CD8-positive, alpha-beta memory T cell (primary cell): ENCODE measurements at places on chromosomes 4 and X. TPM values are rescaled to one million over a fixed set of nuclear protein-coding genes. Genes with fewer than 3 reads are reported as not detected.

- DNase-seq: no peak
Measured at GRCh38 chr4:52957220-52957686, 95.1 kb downstream of the RASL11B start.

DNA sequence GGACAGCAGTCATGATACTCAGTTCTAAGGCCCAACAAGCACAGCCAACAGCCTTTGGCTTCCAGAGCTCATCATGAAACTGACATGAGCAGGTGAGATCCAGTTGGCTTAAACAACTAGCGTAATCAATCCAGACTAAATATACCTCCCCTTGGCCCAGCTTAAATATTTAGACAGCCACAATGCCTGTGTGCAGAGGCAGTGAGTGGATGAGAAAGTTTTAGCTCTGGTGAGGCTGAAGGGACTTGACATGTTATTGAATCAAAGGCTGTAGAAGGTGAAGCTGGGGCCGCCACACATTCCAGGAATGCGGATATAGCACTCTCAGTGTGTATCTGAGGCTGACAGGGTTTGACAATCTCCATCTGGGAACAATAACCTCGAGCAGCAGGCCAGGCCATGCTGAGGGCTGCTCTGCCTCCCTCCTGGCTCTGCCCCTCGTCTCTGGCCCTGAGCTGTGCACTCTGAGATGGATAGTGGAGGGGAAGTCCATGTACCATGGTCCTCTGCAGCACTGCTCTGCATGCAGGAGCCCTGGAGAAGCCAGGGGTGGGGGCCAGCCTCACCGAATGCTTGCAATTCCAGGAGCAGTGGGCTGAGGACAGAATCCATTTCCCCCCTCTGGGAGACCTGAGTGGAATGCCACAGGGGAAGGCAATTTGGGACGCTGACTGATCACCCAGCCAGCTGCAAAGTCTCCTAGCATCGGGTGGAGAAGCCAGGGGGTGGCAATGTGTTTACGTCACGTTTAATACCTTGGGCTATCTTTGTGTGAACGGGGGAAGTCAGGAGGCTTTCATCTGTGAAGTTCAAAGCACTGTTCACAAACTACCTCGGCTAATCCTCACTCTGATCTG lies 37.3 kb upstream of the RASL11B start:
- no peak for DNase-seq

DNA sequence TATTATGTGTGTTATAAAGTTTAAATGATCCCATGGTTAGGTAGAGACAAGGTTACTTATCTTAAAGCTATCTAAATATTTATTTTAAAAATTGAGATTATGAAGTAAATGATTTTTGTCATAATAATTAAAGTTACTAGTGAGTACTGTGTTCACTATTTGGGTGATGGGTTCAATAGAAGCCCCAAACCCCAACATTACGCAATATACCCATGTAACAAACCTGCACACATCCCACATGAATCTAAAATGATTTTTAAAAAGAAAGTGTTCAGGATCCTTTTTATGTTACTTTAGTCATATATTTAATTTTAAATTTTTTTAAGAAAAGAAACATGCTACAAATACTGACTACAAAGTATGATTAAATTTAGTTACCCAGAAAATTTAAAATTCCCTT lies 193.9 kb downstream of the TLL1 start:
- DNase-seq: no peak

- no peak for DNase-seq
Measured at GRCh38 chr4:176241703-176242102, 27.3 kb downstream of the ASB5 start.

DNA sequence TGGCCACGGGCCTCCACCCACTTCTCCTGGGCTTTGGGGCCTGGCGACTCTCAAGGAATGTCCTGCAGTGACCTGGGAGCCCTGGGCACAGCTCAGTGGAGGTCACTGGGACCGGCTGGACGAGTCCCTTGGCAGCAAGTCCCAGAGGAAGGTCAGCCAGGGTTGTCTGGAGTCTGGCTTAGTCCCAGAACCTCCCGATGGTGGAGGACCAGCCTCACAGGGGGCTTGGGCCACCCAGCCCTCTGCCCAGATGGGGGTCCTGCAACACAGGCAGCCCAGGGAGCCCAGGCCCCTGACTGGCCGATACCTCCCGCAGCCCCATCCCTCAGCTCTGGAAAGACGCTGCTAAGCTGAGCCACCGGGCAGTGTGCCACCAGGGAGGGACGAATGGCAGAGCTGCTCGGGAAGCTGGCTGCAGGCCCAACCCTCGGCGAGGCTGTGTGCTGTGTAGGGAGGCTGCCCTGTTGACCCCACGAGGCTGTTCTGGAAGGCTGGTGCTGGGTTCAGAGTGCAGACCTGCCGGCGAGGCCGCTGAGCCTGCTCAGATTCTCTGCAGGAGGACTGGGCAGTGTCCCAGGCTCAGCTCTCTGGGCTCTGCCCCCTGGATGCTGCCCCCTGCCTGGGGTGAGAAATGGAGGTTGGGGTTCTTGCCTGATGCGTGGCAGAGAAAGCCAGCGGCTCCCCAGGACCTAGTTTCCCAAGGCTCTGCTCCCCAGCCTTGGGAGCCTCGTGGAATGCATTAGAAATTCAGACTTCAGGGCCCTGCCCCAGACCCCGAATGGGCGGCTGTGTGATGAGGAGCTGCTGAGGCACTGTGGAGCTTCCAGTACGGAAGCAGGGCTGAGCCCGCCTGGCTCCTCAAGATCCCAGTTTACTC lies 61.7 kb downstream of the ADRA2C start:
- DNase-seq: peak; percentile 24

DNA sequence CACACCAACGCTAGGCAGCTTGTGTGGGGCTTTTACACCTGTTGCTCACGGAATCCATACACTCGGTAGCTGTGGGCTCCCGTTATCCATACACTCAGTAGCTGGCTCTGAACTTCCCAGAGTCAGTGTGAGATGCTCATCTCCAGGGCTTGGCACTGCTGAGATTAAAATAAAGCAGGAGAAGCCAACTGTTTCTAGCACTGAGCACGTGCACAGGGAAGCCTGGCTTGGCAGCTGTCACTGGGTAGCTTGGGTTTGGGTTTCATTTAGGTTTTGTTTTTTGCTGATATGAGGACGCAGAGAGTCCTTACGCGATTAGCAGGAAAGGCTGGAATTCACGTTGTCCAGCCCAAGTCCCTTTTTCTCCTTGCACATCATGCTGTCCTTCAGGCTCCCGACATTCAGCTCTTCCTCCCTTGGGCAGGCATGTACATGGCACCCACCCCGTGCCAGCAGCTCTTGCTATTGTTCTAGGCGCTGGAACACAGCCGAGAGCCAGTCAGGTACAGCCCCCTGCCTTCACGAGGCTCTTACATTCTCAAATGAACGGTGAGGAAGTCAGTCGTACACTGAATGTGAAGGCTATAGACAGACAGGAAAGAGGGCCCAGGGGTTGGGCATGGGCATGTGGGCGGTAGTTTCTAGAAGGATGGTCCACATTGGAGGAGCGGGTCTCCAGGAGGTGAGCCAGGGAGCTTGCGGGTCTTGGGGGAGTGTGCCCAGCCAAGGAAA lies 25.9 kb downstream of the NSG1 start:
- DNase-seq: no peak

- DNase-seq: no peak
Measured at GRCh38 chr4:159267869-159268285, 165.0 kb downstream of the RAPGEF2 start.

DNA sequence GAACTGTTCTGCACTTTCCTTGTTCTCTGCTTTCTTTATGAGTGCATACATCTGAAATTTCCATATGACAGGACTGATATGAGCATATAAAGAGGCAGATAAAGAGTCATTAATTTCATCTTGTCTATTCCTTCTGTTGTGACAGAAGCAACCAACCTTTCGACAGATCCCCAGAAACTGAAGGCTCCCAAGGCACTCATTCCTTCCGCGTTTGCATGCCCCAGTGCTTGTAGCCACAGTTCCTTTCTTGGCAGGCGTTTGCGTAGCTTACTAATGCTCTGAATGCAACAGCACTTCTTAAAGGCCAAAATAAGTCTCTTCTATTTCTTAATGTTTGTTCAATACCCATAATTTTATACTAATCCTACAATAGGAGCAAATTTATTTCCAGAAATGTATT lies 94.0 kb upstream of the TBL1X start:
- no peak for DNase-seq

DNA sequence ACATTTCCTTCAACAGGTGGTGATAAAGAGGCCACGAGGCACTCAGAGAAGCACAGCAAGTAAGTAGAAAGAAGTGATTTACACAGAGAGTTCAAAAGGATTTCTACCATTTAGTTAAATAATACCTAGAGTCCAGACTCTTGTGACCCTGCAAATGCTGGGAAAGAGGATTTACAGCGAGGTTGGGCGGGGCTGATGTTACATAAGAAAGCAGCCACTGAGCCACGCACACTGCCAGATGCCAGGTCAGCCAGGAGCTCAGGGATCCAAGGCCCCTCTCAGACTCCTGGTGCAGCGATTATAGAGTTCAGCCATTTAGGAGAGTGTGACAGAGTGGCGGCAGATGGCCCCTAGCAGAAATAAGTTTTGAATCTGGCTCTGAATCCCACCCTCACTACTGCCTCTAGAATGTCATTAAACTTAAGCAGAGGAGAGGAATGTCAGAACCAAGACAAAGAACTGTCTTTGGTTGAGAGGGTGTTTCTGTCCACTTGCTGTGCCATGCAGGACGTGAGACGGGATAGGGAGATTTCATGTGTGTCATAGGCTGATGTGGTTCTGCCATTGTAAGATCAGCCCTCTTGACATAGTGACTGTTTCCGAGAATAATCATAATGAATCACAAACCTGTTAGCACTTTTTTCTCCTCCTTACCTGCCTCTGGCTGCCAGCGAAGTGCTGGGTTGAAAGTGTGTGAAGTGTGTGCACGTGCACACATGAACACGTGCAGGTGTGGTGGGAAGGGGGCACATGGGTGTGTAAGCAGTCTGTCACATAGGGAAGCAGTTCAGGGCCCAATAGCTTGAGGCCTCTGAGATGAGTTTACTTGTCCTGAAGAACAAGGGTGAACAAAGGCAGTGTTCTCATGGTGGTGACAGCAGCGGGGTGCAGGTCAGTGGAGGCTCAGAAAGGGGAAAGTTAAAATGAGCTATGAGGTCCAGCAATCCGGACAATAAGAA lies 50.1 kb downstream of the MFAP3L start:
- no peak for DNase-seq

GRCh38 chr4:113574636-113575103 lies 186.9 kb downstream of the CAMK2D start:
- no peak for DNase-seq

DNA sequence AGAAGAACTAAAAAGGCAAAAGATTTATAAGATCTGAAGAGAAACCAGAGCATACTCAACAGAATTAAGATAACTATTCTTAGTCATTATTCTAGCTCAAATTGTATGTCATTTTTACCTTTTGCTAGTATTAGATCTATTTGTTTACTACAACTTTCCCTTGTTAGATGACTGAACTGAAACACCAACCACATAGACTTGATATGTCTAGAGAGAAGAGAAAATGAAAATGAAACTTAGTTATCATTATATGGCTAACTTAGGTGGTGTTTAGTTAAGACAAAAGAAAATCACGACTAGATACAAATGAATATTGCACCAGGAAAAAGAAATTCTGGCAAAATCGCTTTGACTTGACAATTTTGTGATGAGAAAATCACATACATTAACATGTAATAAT lies 690.8 kb downstream of the PCDH18 start:
- no peak for DNase-seq

The USP17L26 gene
- not detected for total RNA-seq

The UGT8 gene
- 0.46 TPM for total RNA-seq

The IQSEC2 gene
- 0.96 TPM for total RNA-seq

The XG gene
- total RNA-seq: not detected
